GM12878 (cell line): ENCODE measurements at places on chromosomes 16 and 17. TPM values are rescaled to one million over a fixed set of nuclear protein-coding genes. Genes with fewer than 3 reads are reported as not detected.

SLC43A2 gene
- 6.7 and 6.8 TPM in 2 replicates for polyA plus RNA-seq

DNA sequence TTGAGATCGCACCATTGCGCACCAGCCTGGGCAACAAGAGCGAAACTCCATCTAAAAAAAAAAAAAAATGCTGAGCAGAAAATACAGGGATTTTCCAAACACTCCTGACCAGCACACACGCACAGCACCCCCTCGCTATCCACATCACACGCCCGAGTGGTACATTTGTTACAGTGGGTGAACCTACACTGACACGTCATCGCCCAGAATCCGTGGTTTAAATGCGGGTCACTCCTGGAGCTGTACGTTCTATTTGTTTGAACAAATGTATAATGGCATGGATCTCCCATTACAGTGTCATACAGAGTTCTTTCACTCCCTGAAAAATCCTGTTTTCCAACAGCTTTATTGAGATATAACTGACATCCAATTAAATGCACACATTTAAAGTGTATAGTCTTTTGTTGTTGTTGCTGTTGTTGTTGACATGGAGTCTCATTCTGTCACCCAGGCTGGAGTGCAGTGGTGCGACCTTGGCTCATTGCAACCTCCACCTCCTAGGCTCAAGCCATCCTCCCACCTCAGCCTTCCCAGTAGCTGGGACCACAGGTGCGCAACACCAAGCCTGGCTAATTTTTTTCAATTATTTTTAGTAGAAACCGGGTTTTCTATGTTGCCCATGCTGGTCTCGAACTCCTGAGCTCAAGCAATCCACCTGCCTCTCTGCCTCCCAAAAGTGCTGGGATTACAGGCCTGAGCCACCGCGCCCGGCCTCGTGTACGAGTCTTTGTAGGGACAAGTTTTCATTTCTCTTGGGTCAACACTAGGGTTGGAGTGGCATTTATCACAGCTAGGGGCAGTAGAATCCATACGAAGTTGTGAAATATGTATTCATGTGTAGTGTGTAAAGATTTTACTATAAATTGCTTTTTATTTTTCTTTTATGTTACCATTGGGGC, 4.4 kb upstream of the CARHSP1 start:
- DNase-seq: no peak

DNA sequence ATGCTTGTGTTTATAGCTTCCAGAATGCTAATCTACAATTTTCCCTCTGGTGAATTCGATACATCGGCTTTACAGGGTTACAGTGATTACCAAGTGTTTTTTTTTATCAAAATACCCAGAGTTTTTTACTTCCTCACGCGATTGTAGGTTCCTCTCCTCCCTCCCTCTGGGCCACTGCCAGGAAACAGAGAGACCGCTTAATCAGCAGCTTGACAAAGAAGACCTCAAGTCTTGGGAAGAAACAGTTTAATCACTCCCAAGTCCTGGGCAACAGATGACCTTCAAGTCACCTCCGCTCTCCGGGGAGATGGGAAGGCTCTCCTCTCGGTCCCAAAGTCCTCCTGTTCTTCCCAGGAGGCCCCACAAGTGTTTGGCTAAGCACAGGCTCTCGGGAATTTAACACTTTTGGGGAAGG, 23.5 kb downstream of the SMTNL2 start:
- DNase-seq: no peak

DNA sequence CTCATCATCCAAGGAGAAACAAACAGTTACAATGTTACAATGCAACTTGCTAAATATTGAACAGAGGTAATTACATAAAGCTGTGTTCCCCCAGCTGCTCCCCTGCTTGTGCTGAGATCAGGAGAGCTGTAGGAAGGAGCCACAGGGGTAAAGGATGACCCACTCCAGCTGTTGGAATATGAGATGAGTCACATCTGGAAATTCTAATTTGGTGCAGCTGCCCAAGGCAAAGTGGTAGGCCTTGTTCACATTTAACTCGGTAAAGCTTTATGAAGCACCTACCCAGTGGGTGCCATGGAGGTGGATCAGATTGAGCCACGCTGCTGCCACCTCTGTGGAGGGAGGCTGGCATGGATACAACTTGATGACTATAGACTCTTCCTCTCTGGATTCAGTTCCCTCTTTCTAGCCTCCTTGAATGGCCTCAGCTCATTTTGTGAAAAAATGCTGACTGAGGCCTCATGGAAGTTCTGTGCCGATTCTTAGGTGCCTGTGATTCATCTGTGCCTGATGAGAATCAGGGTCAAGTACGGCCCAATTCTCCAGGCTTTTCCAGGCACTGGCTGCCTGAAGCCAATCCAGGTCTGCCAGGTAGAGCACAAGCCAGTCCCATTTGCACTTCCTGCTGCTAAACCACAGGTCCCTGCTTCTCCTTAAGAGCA, 7.4 kb downstream of the ZNF689 start:
- DNase-seq: no peak

GRCh38 chr16:79336437-79337229, 263.9 kb downstream of the MAF start:
- DNase-seq: no peak

PDPR gene
- polyA plus RNA-seq: 6.7 and 7.0 TPM in 2 replicates

DNA sequence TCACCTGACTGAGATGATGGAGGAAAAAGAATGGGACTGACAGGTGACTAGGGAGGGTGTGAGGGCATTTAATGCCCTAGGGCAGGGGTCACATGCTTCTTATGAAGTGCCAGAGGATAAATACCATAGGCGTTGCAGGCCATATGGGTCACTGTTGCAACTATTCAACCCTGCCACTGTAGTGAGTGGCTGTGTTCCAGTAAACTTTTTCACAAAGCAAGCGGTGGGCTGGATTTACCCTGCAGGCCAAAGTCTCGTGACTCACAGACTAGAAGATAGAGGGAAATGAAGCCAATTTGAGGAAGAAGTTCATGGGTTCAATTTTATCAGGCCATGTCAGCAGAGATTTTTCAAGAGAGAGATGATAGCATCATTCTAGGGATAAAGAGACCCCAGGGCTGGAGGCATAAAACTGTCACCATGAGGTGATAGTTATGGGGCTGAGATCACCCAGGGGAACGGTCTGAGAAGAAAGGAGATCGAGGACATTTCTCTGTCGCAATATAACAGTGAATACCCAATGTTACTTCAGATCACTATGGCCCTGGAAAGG, 8.6 kb downstream of the ARHGAP17 start:
- DNase-seq: no peak

GRCh38 chr16:78916928-78917545, 683.5 kb downstream of the MAF start:
- DNase-seq: no peak

- no peak for DNase-seq
These were observed 53.1 kb upstream of the ATP2A3 start for GRCh38 chr17:4017377-4017776.

DNA sequence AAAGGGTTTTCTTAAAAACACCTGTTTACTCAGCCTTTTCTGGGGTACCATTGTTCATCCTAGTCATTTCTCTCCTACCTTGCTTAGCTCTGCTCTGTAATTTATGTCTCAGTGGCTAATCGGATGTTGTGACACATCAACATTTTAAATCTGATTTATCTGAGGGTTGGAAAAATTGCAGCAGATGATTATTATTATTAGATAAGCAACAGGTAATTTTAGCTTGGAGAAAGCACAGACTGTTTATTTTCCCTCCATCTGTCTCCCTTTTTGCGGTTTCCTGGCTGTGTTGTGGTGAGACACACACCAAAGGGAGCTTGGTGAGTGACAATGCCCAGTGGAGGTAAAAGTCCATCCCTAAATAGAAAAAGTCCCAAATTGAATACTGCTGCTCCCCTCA, 389.9 kb downstream of the UTP18 start:
- DNase-seq: no peak

GRCh38 chr17:17672453-17673368, 8.5 kb upstream of the RAI1 start:
- no peak for DNase-seq

GFOD2 gene
- polyA plus RNA-seq: 11.7 and 12.1 TPM in 2 replicates

ZG16 gene
- polyA plus RNA-seq: not detected in 2 replicates

GRCh38 chr17:29693751-29694150, 71.0 kb upstream of the CORO6 start:
- no peak for DNase-seq

DNA sequence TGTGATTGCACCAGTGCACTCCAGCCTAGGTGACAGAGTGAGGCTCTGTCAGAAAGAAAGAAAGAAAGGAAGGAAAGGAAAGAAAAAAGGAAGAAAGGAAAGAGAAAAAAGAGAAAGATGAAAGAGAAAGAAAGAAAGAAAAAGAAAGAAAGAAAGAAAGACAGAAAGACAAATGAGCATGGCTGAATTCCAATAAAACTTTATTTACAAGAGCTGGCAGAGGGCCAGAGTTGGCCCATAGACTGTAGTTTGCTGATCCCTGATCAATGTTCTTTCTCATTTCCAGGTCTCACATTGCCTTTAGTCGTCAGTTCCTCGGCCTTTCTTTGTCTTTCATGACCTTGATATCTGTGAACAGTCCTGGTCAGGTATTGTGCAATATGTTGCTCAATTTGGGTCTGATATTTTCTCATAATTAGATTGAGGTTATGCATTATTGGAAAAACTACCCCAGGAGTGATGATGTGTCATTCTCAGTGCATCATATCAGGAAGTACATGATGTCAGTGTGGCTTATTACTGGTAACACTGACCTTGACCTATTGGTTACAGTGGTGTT, 68.5 kb upstream of the MED9 start:
- no peak for DNase-seq

C16orf89 gene
- not detected in 2 replicates for polyA plus RNA-seq

PRSS33 gene
- polyA plus RNA-seq: not detected in 2 replicates

GRCh38 chr16:85537331-85537788, 75.8 kb upstream of the GSE1 start:
- DNase-seq: no peak

RAB34 gene
- 28.1 and 30.9 TPM in 2 replicates for polyA plus RNA-seq

SPNS3 gene
- 1.1 and 2.3 TPM in 2 replicates for polyA plus RNA-seq

GRCh38 chr16:24609417-24609739, 70.0 kb downstream of the RBBP6 start:
- no peak for DNase-seq

NUPR1 gene
- 0.43 and 0.92 TPM in 2 replicates for polyA plus RNA-seq

DNA sequence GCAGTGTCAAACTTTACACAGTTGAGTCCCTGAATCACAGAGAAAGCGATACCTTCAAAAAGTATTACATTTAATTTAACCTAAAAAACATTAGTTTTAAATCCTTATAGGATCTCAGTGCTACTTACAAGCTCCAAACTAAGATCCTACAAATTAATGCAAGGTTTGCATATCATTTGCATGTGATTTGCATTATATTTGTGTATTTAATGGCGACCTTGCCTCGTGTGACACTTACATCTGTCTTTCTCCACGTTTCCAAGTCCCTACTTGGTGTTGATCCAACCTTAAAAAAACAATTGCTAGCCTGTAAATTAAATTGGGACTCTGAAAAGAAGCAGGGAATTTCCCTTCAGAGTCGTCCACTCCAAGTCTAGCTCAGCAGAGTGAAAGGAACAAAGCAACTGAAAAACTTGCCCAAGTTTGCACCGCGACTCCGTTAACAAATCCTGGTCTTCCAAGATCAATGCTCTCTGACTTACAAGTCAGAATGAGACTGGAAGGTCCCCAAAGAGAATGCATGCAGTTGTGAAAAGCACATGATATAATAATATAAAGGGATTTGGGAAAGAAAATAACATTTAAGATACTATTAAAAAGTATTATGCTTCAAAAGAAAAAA, 739 bp upstream of the FAM117A start:
- no peak for DNase-seq

FAM20A gene
- polyA plus RNA-seq: 0.13 and 0.14 TPM in 2 replicates

GRCh38 chr16:83799336-83799735, 8.4 kb upstream of the HSBP1 start:
- DNase-seq: no peak

- no peak for DNase-seq
These were observed 6.7 kb upstream of the KRT31 start for GRCh38 chr17:41404024-41404671.

- DNase-seq: no peak
These were observed 156.2 kb upstream of the TNRC6C start for GRCh38 chr17:77802333-77802615.

EIF4A3 gene
- polyA plus RNA-seq: 221 and 225 TPM in 2 replicates

IRF8 gene
- polyA plus RNA-seq: 104 and 121 TPM in 2 replicates

NSRP1 gene
- polyA plus RNA-seq: 42.4 and 47.2 TPM in 2 replicates

SOX9 gene
- polyA plus RNA-seq: 1.2 TPM in 2 replicates

KRTAP2-1 gene
- polyA plus RNA-seq: not detected in 2 replicates

SGSM2 gene
- polyA plus RNA-seq: 12.5 and 16.1 TPM in 2 replicates

GRCh38 chr16:63467513-63467912, 1431.3 kb upstream of the CDH8 start:
- no peak for DNase-seq

GUCY2D gene
- not detected in 2 replicates for polyA plus RNA-seq

DNA sequence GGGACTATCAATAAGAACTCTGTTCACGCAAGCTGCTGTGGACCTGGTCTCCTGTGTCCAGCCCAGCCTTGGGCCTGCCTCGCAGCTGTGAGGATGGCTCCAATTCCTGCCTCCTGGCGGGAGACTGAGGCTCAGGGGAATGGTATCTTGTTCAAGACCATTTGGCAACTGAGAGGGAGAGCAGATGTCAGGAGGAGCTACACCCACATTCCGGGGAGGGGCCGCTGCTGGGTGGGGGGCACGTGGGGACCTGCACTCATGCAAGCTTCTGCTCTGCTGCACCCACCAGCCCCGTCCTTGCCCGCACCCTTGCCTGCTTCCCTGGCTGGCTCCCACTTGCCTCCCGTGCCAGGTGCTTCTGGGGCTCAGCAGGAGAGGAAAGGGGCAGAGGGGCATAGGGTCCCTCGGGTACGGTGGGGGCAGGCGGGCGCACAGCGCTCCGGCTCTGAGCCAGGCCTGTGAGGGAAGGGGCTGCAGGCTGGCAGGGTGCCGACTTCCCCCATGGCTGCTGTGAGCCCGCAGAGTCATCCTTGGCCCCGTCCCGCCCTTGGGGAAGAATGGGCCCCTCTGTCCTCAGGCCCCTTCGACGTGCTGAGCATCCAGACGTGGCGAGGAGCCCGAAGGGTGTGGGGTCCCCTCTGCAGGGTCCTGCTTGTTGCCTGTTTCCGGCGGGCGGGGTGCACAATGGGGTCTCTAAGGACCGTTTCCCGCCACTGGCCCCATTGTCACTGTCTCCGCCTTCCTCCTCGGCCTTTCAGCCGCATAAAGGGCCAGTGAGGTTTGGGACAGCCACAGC, 2.7 kb downstream of the METRN start:
- DNase-seq: no peak
